Fibroblast of villous mesenchyme (primary cell): ENCODE measurements at places on chromosomes 3 and 15.

GRCh38 chr3:82080261-82080660 is 318.8 kb upstream of the GBE1 start:
- no peak for DNase-seq

- DNase-seq: no peak
Observed at GRCh38 chr3:74617776-74618175, 3.3 kb upstream of the CNTN3 start.

DNA sequence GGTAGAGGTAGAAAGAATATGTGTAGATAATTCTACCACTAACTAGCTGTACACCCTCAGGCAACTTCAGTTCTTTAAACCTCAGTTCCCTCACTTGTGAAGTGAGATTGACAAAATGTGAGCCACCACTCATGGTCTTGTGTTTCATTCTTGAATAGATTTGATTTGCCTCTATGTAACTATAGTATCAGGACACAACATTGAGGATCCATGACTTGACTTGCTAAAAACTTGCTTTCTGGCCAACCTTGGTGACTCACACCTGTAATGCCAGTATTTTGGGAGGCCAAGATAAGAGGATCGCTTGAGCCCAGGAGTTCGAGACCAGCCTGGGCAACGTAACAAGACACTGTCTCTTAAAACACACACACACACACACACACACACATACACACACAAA is 115.8 kb upstream of the FLNB start:
- DNase-seq: no peak

DNA sequence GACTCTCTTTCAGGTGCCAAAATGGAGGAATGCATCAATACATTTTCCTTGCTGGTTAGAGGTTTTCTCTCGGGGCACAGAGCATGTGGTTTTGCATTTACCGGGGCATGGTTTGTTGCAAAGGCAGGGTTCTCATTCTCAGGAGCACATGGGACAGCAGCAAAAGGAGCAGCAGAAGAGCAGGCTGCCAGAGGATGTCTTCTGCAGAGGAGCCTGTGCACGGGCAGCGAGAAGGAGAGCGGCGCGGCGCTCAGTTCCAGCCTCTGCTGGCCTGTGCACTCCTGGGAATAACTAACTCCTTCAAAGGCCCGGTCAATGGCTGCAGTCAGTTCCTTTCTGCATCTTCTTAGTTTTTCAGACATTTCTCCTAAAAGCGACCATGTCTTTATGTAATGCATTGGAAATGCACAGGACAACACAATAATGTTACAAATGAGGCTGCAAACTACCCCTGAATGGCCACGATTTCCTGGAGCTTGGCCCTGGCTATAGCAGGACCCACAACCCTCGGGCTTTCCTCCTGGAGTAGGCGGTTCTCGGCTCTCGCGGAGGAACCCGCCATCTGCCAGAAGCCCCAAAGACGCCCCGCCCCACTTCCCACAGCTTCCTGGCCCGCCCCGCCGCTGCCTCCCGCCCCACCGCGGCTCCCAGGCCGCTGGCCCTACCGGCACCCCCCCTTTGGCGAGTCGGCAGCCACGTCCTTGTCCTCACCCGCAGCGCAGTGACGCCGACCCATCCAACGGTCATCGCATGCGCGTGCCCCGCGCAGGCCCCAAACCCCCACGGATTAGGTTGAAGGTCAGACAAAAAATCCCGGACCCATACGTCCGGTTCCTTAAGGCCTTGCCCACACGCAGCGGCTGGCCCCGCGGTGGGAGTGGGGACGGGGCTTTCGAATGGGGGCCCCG is at the start of gene C3orf62:
TSS of gene C3orf62 (minus strand) at position 758 of the 908 bp plus-strand sequence. CDS start at position 398, 360 bp downstream.
- peak; percentile 86 for DNase-seq

DNA sequence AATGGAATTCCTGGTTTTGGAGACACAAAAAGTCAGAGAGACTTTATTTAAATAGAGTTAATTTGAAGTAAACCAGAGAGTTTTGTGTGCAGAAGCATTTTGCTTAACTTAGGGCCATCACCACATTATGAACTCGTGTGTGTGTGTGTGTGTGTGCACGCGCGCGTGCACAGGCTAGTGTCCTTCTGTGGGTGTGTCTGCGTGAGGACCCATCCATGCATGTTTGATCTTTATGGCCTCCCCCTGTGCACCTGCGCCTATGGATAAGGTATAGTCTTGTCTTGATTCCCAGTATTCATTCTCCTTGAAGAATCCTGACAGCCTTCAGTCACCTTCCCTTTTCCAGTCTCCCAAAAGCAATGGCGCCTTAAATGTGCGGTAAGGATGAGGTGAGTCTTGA is 26.0 kb downstream of the MUC20 start:
- DNase-seq: no peak

- DNase-seq: peak; percentile 45
Observed at GRCh38 chr15:31403606-31404005, 77.0 kb downstream of the KLF13 start.

DNA sequence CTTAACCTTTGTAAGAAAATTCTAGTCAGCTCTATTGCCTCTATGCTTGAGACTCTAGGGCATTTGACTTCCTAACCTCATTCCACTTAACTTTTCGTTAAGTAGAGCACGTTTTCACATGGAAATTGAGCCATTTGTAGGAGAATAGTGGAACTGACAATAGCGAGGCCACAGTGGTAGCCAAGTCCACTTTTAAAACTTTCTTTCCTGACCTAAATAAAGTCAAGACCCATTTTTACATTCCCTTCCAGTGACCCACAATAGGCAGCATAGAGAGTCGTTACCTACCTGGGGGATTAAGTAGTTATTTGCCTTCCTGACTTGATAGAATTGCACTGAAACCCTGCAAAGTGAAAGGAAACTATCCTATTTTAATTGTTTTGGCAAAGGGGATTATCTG is 386.0 kb upstream of the NECTIN3 start:
- DNase-seq: no peak

DNA sequence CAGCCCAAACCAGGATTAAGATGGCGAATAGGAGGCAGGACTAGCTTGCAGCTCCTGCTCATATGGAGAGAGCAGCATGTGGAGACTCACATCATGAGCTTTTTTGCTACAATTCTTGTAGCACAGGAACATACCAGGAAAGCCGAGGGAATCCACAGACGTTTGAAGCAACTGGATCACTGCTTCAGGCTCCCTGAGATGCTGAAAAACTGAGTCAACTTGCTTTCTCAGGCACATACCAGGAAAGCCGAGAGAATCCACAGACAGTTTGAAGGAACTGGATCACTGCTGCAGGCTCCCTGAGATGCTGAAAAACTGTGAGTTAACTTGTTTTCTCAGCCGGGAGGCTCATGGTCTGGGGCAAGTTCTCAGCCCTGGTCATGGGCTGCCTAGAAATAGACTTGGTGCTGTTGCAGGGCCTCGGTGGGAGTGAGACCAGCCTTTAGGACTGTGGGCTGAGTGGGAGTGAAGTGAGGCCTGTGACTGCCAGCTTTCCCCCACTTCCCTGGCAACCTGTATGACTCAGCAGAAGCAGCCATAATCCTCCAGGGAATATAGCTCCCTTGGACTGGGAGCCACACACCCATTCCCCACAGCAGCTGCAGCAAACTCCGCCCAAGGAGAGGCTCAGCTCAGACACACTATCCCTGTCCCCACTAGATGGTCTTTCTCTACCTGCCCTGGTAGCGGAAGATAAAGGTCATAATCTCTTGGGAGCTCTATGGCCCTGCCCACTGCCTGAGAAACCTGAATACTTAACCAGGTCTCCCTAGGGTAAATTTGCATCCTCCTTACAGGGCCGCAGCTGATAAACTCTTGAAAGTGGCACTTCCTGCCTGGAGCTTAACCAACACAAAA is 51.9 kb upstream of the PFN2 start:
- peak; percentile 14 for DNase-seq

- peak; percentile 54 for DNase-seq
Observed at GRCh38 chr3:12479919-12480427, 4.3 kb upstream of the TSEN2 start.

- DNase-seq: peak; percentile 93
Observed at GRCh38 chr3:183381179-183381578, 47.2 kb downstream of the MCF2L2 start.

DNA sequence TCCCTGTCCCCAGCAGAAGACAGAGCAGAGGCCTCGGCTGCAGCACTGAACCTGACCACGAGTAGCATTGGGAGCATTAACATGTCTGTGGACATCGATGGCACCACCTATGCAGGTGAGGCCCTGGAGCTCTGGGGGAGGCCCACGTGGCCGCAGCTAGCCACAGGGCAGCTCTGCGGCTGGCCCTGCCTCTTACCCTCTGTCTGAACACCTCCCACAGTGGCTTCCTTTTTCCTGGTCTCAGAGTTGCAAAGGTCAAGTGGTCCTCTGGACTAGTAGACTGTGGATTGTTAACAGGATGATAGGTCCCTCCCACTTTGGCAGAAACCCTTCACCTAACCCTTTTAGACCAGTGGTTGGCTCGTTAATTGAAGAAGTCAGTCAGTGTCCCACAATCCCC is 22.5 kb upstream of the CLK3 start:
- no peak for DNase-seq

GRCh38 chr3:13139471-13140065 is 66.3 kb upstream of the IQSEC1 start:
- DNase-seq: no peak

DNA sequence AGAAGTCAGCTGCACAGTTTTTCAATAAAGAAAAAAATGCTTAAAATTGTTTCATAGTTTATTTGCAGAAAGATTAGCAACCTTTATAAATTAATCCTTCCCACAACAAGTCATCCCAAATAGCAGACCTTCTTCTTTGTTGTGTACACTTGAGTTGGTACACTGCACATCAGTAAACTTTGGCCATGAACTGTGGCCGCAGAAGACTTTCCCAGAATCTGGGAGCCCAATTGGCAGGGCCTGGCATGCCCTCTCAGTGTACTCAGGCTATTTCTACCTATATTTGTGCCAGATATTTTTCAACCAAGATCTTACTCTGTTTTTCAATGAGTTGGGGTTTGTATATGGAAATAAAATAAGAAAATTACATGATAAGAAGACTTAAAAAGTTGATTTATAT is 133.1 kb downstream of the DIPK2A start:
- DNase-seq: no peak

DNA sequence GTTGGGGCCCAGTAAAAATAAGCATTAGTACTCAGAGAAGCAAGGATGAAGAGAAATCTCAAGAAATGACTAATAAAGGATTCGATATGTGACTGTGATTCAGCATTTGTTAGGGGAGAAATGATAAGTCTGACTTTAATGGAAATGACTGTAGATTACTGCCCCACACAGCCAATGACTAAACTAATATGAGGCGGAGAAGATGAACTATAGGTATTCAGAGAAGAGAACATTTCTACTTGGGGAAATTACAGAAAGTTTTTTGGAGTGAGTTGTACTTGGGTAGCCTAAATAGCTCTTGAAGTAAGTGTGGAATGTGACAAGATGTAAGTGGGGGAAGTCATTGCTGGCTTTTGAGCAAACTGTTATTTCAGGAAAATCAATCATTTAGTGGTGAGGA is 380.0 kb downstream of the PDCD6IP start:
- no peak for DNase-seq

DNA sequence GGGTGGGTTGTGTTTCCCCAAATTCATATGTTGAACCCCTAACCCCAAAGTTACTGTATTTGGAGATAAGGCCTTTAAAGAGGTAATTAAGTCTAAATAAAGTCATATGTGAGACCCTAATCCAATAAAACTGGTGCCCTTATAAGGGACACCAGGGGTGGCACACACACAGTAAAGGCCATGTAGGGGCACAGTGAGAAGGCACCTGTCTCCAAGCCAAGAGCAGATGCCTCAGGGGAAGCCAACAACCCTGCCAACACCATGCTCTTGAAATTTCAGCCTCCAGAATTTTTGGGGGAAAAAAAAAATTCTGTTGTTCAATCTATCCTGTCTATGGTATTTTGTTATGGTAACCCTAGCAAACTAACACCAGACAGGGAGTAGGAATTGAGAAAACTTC is 1.5 kb upstream of the GMNC start:
- no peak for DNase-seq

GRCh38 chr3:104447681-104448080 is 919.0 kb upstream of the ALCAM start:
- no peak for DNase-seq

- peak; percentile 55 for DNase-seq
Observed at GRCh38 chr3:111715911-111716523, 120.9 kb upstream of the ZBED2 start.

- no peak for DNase-seq
Observed at GRCh38 chr3:30547716-30548115, 58.7 kb upstream of the TGFBR2 start.

DNA sequence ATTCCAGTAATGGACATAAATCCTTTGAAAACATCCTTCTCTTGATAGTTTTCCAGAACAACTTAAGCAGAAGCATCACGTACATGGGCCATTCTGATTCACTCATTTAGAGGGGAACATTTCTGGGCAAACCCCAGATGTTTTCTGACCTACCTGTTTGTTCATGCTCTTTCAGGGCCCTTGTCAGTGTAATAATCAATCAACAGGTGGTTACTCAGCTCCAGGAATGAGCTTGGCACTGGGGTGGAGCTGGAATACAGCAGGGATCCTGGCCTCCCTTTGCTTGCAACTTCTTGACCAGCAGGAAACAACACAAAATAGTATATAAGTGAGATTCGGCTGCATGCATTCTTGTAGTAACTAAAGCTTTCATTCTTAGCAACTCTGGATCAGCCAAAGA is 9.2 kb upstream of the UBE2E1 start:
- no peak for DNase-seq

DNA sequence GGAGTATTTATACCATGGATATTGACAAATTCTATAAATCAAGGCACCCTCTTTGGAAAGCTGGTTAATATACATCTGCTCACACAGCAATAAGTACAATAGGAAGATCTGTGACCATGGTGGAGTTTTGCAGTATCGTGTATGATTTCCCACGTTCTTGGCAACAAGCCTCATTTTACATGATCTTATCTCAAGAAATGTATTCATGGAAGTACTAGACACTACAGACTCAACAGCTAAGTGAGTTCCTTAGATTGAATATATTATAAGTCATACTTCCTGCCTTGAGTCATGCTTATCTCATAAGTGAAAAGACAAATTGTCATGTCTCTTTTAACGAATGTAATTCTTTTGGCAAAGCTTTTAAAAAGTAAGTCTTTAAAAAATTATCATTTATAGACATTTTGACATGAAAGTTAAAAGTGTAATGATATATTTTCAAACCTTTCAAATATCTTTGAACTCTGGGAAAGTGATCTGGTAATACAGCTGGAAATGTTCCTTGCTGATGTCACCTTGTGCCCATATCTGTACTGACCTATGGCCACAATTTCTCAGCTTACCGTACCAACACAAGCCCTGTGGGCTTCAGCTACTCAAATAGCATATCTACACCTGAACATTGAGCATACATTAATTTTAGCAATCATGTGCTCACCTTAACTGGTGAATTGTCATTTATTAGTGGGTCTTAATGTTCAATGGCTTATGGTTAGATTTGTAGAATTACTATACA is 130.3 kb upstream of the TMC3 start:
- peak; percentile 5 for DNase-seq
